Placental epithelial cell (primary cell): ENCODE measurements at places on chromosomes 7 and 10. TPM values are rescaled to one million over a fixed set of nuclear protein-coding genes. Genes with fewer than 3 reads are reported as not detected.

The CTAGE8 gene
- 7.9 TPM in 1 of 2 replicates, not detected in the other for total RNA-seq

The INA gene
- total RNA-seq, result 3.5 and 6.2 TPM in 2 replicates

The CCDC146 gene
- total RNA-seq, result 0.43 and 2.0 TPM in 2 replicates

The PNLIPRP3 gene
- not detected in 2 replicates for total RNA-seq

The PPP1R9A gene
- total RNA-seq, result 0.43 and 1.6 TPM in 2 replicates

The SPDYE2 gene
- total RNA-seq, result not detected in 2 replicates

The PLEKHA1 gene
- 22.8 and 35.0 TPM in 2 replicates for total RNA-seq

The CTNNA3 gene
- under 0.01 and 0.76 TPM in 2 replicates for total RNA-seq

The AKR1D1 gene
- not detected in 2 replicates for total RNA-seq

The HPS1 gene
- total RNA-seq, result 36.7 and 43.2 TPM in 2 replicates

The CTBP2 gene
- 136 and 140 TPM in 2 replicates for total RNA-seq

The GALNT17 gene
- total RNA-seq, result 0.79 TPM in 1 of 2 replicates, not detected in the other

The CC2D2B gene
- 0.39 and 0.43 TPM in 2 replicates for total RNA-seq

The CRPPA gene
- total RNA-seq, result 1.6 and 3.1 TPM in 2 replicates

The C10orf95 gene
- 1.3 TPM in 1 of 2 replicates, not detected in the other for total RNA-seq

The SLC25A13 gene
- 20.0 and 40.3 TPM in 2 replicates for total RNA-seq

The SNX10 gene
- 0.54 and 1.2 TPM in 2 replicates for total RNA-seq

The GSAP gene
- under 0.01 TPM in 2 replicates for total RNA-seq

The CALML5 gene
- not detected in 2 replicates for total RNA-seq

The PGAM2 gene
- total RNA-seq, result not detected in 2 replicates

The CABCOCO1 gene
- total RNA-seq, result 0.87 and 3.5 TPM in 2 replicates

The TMEM270 gene
- total RNA-seq, result not detected in 2 replicates

The TRIM50 gene
- not detected in 2 replicates for total RNA-seq

The SPAG6 gene
- total RNA-seq, result not detected in 2 replicates

The CDC14C gene
- 0.11 TPM in 1 of 2 replicates, not detected in the other for total RNA-seq

The ITGB8 gene
- total RNA-seq, result 0.87 and 1.6 TPM in 2 replicates

The OLAH gene
- total RNA-seq, result not detected in 2 replicates

The SLC25A40 gene
- total RNA-seq, result 11.0 and 12.8 TPM in 2 replicates

The CUEDC2 gene
- 25.9 and 41.6 TPM in 2 replicates for total RNA-seq

The CRTAC1 gene
- total RNA-seq, result 0.22 and 0.39 TPM in 2 replicates

The TPK1 gene
- 1.4 and 2.7 TPM in 2 replicates for total RNA-seq

The UNCX gene
- not detected in 2 replicates for total RNA-seq

The C10orf62 gene
- 0.33 TPM in 1 of 2 replicates, not detected in the other for total RNA-seq

The ACSL5 gene
- under 0.01 and 2.6 TPM in 2 replicates for total RNA-seq

The PKD2L1 gene
- not detected in 2 replicates for total RNA-seq

The OR2A5 gene
- total RNA-seq, result not detected in 2 replicates

The GDF10 gene
- not detected in 2 replicates for total RNA-seq

The ASB10 gene
- not detected in 2 replicates for total RNA-seq

The SPDYE5 gene
- not detected in 2 replicates for total RNA-seq

The GLI3 gene
- 1.8 and 3.1 TPM in 2 replicates for total RNA-seq

The TMEM184A gene
- 2.4 and 5.1 TPM in 2 replicates for total RNA-seq
